ENCODE measurements at places on chromosomes 7 and 10.

GRCh38 chr7:93935102-93935501 is 13.6 kb downstream of the GNG11 start:
- DNase-seq: no peak

GRCh38 chr10:122245136-122245535 is 26.0 kb upstream of the BTBD16 start:
- no peak for DNase-seq

- no peak for DNase-seq
Observed at GRCh38 chr7:128236924-128237586, 4.0 kb upstream of the LEP start.

- no peak for DNase-seq
Observed at GRCh38 chr7:109751241-109751640, 1181.6 kb downstream of the DNAJB9 start.
